GDM1 (cell line): ENCODE measurements at places on chromosomes 2 and 18.
A peak's percentile ranks its signal among the peaks of the same experiment; 100 is the strongest.

GRCh38 chr2:26598336-26598995 lies 42.7 kb downstream of the CIB4 start:
- DNase-seq: no peak

DNA sequence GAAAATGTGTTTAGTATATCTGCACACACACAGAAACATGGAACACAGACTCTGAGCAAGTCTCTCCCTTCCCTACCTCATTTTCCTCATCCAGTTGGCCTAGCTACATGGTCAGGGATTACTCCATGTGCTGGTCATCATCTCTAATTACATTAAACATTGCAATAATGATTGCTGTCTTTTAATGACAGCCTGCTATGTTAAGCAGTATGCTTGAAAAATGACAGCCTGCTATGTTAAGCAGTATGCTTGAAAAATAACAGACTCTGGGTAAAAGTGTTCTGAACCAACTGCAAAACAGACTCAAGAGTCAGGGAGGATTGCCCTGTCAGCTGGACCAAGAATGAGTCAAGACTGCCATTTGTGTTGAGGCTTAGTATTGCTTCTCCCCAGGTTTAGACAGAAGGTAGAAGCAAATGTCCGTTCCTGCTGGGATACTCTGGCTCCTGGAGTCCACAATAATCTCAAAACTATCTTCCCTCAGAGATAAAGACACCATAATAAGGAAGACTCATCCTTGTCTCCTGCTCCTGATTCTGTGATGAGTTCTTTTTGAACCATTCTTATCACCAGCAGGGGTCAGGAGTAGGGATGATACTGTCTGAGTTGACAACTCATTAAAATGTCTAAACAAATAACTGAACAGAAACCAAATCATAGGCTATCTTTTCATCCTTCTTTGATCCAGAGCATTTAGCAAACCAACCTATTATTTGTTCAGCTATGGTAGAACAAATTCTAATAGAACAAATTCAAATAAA lies 57.7 kb downstream of the CCDC93 start:
- no peak for DNase-seq

- no peak for DNase-seq
Observed at GRCh38 chr18:11175266-11175979, 26.1 kb upstream of the PIEZO2 start.

GRCh38 chr2:43201497-43201896 lies 24.9 kb downstream of the ZFP36L2 start:
- DNase-seq: peak; percentile 75

DNA sequence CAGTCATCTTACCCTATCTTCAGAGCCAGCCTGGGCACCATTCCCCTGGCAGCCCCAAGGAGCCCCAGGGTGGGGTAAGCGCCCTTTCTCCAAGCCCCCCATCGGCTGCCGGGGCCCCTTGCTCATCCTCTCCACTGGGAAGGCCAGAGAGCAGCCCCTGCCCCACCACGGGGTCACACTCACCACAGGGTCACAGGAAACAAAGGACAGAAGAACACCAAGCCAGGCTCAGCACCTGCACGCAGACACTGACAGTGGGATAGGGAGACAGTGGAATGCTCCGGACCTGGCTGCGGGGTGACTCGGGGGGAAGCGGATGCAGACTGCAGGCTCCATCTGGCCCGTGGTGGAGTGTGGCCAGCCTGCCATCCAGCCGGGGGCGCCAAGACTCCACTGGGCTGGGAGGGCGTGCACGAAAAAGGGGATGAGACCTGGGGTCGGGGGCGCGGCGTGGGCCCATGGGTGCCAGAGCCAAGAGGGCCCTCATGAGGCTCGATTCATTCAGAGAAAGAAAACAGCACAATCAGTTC lies 21.1 kb downstream of the HDAC4 start:
- no peak for DNase-seq

GRCh38 chr2:154693741-154694340 lies 4.7 kb upstream of the KCNJ3 start:
- no peak for DNase-seq

- DNase-seq: no peak
Observed at GRCh38 chr2:233287871-233288270, 19.7 kb upstream of the SAG start.

DNA sequence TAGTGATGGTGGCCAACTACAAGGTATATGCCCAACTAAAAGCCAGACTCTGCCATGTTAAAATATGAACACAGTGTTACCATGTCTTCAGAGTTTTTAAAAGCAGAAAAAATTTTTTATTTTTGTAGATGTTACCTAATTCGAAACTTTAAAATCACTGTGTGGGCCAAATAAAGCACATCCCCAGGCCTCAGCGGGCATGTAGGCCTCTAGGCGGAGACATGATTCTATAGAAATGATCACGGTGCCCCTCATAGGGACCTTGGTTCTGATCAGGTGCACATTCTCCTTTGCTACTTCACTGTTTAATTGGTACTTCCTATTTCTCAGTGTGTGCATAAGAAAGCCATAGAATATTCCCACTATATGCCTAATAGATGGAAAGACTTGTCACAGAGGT lies 349.2 kb downstream of the XIRP2 start:
- no peak for DNase-seq

DNA sequence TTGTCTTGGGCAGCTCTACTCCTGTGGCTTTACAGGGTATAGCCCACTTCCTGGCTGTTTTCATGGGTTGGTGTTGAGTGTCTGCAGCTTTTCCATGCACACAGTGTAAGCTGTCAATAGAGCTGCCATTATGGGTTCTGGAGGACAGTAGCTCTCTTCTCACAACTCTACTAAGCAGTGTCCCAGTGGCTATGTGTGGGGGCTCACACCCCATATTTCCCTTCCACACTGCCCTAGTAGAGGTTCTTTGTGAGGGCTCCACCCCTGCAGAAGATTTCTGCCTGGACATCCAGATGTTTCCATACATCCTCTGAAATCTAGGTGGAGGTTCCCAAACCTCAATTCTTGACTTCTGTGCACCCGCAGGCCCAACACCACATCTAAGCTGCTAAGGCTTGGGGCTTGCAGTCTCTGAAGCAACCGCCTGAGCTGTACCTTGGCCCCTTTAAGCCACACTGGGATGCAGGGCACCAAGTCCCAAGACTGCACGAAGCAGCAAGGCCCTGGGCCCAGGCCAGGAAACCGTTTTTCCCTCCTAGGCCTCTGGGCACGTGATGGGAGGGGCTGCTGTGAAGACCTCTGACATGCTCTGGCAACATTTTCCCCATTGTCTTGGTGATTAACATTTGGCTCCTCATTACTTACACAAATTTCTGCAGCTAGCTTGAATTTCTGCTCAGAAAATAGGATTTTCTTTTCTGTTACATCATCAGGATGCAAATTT lies 9.4 kb downstream of the ELAC1 start:
- no peak for DNase-seq

DNA sequence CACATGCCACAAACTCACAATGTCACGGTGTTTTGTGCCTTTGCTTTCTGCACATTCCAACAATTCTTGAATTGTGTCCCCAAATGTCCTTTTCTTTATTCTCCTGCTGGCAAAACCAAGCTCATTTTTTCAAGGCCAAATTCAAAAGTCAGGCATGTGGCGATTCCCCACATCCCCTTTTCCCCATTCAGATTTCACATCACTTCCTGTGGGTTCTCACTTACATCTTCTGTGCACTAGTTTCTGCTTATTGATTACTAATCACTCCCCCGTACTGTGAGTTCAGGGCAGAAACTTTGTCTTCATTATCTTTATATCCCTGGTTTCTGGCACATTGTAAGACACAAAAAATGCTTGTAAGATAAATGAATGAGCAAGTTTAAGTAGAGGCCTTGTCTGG lies 69.2 kb downstream of the AP1S3 start:
- no peak for DNase-seq

GRCh38 chr18:34598120-34598635 lies 111.9 kb upstream of the DTNA start:
- DNase-seq: no peak

GRCh38 chr2:145635706-145636427 lies 1115.9 kb upstream of the ZEB2 start:
- DNase-seq: no peak

- no peak for DNase-seq
Observed at GRCh38 chr18:22166069-22166950, 3.1 kb upstream of the GATA6 start.

GRCh38 chr2:126766295-126766968 lies 110.5 kb downstream of the GYPC start:
- DNase-seq: no peak

GRCh38 chr2:234339011-234339410 lies 157.9 kb downstream of the ARL4C start:
- DNase-seq: no peak

DNA sequence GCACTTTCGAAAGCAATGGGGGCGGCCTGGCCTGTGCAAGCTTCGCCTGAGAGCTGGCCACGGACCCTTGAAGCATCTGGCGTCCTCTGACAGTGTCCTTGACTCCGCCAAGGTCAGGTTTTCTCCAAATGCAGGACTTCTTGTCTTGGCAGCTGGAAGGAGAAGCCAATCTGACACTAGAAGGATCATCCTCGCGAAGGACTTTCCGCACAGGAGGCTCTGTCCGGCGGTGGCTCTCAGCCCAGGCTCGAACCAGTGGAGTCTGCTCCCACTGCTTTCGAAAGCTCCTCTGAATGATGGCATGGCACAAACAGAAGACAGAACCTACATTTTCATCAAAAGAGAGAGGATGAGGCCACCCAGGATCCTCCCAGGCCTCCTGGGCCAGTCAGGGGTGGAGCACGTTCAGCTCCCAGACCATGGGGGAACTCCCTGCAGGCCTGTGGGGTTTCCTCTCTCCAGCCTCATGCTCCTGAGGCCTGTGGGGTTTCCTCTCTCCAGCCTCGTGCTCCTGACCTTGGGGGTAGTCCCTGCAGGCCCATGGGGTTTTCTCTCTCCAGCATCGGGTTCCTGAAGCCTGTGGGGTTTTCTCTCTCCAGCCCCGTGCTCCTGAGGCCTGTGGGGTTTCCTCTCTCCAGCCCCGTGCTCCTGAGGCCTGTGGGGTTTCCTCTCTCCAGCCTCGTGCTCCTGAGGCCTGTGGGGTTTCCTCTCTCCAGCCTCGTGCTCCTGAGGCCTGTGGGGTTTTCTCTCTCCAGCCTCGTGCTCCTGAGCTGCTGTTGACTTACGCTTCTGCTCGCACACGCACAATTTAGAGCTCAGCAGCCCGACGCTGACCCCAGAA lies 396.5 kb upstream of the SALL3 start:
- DNase-seq: no peak

GRCh38 chr2:140737006-140737405 lies 1393.8 kb downstream of the LRP1B start:
- no peak for DNase-seq

DNA sequence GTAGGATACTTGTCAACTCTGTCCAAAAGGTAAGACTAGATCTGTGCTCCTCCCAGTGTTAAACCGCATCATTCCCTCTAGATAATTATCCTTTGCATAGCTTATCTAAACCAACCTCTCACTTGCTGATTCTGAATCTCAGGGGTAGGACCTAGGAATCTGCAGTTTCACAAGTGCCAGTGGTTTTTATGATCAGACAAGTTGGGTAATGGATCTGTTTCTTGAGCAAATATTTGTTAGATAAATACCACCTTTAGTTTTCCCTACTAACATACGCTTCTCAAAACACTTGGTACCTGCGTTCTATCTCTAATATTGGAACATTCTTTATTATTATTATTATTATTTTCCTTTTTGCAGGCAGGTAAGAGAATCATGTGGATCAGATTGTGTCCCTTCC lies 439.9 kb downstream of the PTPRM start:
- no peak for DNase-seq

DNA sequence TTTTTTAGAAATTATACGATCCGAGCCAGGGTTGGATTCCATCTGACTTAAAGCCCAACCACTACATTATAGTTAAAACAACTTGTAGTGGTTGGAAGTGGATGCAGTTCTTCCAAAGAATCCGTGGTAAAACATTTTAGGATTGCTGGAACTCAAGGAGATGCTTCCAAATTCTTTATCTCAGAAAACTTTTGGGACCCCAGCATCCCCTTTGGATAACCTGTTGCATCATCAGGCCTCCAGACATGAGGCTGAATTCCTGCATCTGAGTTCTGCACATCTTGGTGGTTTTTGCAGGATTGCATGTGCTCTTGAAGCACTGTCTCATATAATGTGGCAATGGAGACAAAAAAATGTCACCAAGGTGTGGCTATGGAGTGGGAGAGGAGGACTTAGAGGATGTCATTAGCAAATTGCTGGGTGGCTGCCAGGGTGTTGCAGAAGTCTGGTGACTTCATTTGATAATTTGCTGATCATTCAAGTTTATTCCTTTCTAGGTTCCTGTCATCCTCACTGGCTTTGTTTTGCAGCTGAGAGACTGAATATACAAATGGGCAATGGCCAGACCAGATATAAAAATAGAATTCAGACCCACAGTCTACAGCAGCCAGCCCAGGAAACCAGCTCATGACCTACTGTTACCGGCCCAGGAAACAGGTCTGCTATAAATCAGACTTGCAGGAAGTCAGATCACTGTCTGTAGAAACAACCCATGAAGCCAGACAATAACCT lies 207.7 kb downstream of the BCL2 start:
- DNase-seq: peak; percentile 25

GRCh38 chr2:8568543-8569302 lies 113.1 kb upstream of the ID2 start:
- DNase-seq: no peak

- DNase-seq: no peak
Observed at GRCh38 chr2:207417301-207417718, 112.5 kb upstream of the CREB1 start.

GRCh38 chr2:101310834-101311695 lies 2.6 kb upstream of the RNF149 start:
- no peak for DNase-seq

GRCh38 chr2:88692187-88692586 lies 714 bp downstream of the RPIA start:
- no peak for DNase-seq

DNA sequence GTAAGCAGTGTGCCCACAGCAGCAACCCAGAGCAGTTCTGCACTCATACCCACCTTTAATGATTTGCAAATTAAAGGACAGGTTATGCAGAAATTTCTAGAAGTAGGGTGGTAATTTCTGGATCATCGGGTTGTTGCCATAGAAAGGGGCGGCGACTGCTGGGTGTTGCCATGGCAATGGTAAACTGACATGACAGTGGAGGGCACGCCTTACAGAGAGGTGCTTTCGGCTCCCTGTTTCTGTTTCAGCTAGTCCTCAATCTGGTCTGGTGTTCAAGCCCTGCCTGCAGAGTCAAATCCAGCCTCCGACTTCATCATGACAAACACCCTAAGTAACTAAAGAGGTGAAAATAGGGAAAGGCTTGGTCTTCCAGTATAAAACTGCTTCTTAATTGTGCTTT lies 667.7 kb downstream of the SOCS6 start:
- DNase-seq: no peak
